Ascending aorta (tissue), 2 donors: ENCODE measurements at places on chromosomes 1 and 21.

DNA sequence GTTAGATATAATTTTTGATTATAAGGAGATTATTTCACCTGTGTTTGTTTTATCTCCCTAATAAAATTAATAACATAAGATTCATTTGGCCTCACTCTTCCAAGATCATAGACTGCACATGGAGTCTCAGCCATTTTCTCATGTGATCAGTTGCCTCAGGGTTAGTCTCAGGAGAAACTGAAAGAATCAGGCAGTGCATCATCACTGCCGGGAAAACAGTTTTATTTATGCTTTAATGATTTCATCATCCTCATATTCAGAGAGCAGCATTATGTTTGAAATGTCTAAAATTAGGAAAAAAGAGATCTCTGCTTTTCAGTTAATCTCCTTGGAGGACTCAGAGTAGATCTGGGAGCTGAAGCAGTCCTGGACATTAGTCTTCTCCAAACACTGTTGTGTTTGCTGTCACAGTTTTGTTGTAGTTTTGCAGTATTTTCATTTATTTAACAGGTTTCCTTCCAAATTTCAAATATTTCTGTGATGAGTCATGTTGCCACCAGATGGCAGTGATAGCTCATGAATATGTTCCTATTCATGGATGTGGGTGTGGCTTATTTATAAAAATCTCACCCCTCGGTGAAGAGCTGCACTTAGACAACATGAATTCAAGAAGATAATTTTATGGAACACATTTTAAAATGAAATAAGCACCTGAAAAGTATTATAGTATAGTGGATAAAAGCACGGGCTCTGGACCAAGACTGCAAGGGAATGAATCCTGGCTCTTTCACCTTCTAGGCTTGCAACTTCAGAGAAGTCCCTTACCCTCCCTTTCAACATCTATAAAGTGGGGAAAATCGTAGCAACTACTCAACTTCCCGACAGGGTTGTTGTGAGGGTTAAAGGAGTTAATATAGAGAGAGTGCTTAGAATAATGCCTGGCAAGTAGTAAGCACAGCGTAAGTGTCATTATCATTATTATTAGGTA, 31.2 kb downstream of the CHD1L start:
- DNase-seq = no peak

DNA sequence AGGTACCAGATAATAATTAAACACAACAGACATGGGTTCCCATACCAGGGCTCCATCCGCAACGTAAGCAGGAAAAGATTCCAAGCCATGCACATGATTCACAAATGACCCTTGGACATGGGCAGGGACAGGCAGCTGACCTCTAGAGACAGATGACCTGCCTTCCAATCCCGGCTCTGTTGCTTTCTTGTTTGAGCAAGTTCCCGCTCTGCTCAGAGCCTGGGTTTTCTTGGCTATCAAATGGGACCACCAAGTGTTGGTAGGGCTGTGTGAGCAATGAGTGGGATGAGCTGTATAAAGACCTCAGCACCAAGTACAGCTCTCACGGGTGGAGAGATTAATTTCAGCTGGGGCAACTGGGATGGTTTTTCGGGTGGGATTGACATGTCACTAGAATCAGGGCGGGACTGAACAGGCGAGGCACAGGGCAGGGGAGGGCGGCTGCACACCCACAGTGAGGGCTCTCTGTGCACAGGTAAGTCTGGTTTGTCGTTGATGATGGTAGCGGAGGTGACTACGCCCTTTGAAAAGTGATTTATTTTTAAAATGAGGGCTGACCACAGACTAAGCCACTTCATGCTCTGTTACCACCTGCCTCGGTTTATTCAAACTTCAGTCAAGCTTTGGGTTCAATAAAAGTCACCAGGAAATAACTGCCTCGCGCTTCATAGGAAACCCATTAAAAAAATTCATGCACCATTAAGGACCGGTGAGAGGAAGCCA, 57.5 kb upstream of the IFFO2 start:
- no peak for DNase-seq

DNA sequence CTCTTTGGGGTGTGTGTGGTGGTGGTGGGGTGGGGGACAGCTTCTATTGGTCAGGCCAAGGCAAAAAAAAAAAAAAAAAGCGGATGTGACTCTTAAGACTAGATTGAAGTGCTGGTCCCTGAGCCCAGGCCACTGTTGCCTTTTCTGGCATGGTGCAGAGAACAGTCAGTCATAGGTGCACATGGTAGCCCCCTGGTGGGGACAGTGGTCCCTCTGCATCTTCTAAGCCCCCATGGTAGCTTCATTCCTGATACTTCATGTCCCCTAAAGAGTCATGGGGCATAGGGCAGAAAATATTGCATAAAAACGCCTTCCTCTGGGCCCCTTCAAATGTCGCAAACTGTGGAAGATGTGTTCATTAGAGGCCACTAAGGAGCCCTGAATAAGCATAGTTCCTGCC, 371.8 kb downstream of the NPHP4 start:
- no peak for DNase-seq

DNA sequence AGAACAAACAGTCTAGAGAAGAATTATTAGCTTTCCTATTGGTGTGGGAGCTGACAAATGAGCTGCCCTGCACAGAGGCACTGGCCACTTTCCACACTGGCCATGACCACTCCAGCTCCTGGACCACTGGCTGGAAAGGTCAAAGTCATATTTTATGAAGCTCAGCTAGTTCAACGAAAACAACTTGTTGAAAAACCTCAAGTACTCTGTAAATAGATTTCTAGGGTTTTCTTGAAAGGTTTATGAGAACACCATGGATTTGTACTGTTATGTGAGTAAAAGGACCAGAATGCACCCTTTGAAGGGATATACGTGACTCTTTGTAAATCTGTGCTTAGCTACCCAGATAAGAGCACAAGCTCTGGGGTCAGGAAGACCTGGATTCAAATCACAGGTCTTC, 54.5 kb upstream of the FGGY start:
- DNase-seq = no peak

- no peak for DNase-seq
These were observed 4.2 kb upstream of the PADI2 start for GRCh38 chr1:17123196-17124045.

- DNase-seq = no peak
These were observed 605.8 kb downstream of the PTPRU start for GRCh38 chr1:29842130-29842529.

DNA sequence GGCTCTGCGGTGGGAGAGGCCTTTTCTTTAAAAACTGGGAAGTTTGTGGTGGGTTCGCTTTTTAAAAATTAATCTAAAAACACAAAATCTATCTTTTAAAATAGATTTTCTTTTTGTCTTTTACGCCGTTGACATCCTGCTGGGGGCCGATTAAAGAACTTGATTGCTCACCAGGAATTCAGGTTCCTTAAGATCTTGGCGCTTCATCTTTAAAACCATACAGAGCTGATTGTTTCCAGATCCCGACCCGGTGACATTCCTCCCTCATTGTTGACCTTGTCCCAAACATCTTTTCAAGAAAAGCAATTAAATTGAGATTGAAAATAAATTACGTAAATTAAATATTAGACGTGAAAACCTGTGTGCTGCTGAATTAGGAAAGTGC, 546 bp upstream of the ZNF697 start:
- DNase-seq = no peak

DNA sequence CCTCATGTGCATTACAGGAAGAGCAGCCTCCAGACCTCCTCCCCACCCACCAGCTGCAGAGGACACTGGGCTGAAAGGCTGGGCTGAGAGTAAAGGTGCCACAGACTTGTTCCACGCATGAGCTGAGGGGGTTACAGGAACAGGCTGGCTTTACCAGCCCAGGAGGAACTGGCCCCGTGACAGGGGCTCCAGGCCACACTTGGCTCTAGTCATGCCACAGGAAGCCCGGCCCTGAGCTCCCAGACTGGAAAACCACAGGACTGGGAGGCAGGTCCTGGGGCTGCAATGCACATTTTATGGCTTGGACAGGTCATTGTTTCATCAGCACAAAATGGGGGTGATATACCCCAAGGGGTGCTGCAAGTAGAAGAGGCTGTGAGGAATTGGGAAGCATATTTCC, 35.6 kb downstream of the GPA33 start:
- DNase-seq = no peak

- no peak for DNase-seq
These were observed 11.4 kb downstream of the MAGI3 start for GRCh38 chr1:113401728-113402127.

GRCh38 chr1:225654277-225654597, 1.3 kb upstream of the ENAH start:
- no peak for DNase-seq

DNA sequence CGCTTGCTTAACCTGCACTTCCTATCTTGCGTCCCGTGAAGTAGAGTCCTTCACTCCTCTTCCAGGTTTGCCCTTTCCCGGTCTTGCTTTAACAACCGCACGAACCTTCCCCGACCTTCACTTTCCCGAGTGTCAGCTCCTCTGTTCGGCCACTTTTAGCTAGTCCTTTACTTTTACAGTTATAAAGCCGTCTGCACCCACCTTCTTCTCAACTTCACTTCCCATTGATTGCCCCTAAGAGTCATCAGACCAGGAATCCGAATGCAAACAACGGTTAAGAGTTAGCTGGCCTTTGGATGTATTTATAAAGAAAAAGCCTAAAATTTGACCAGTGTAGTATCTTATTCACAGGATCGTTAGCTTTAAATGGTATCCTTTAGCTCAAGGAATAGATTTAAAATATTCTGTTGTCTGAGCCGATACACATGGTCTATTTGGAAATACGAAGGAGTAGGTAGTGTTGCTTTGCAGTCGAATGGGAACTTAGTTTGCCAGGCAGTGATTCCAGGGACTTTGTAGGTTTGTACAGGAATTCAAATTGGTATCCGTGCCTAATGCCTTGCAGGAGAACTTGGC, 1.4 kb downstream of the PPP2R5A start:
- DNase-seq = no peak

DNA sequence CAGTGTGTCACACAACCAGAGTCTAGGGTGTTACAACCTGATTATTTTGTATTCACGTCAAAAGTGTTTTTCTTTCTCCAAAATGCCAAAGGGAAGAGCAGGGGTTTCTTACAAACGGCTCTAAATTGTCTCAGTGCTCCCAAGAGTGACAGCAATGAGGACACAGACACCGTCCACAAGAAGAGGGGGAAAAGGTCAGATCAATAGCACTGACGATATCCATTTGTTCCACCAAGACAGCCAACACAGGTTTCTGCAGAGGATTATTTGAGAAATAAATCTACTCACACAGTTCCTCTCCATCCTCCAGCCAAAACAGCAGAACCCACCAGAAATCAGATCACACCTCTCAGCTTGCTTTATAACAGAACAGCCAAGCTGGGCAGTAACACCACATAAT, 193.9 kb downstream of the SEC16B start:
- DNase-seq = no peak

- DNase-seq = no peak
These were observed 18.9 kb downstream of the ITLN2 start for GRCh38 chr1:160935527-160936258.

DNA sequence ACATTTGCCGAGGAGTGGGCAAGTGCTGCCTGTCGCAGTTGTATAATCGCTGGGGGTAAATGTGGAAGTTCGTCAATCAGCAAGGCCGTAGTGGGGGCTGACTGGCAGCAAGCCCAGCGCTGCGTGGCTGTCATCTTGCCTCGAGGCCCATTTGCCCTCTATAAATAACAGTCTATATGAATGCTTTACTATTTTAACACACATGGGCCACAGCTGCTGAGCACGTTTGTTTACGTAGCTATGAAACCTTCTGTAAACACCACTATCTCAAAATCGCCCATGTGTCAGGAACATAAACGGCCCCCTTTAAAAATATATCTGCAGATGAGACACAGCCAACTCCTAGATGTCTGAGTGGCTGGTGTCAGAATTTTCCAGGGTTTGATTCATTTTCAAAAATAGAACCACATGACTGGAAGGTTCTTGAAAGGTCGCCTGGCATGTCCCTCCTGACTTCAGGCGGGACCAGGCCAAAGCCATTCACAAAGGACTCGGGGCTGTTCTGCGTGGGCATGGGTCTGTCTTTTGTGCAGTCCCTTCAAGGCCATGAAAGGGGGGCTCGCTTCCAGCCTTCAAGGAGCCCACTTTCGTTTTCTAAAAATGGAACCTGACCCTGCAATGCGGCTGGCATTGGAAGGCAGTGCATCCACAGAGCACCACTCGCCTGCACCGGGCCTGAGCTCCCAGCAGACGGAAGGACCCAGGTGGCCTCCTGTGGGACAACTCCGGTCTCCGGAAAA, 205.5 kb downstream of the KCNJ6 start:
- DNase-seq = no peak

- DNase-seq = no peak
These were observed 43.8 kb downstream of the HIVEP3 start for GRCh38 chr1:41874903-41875411.

DNA sequence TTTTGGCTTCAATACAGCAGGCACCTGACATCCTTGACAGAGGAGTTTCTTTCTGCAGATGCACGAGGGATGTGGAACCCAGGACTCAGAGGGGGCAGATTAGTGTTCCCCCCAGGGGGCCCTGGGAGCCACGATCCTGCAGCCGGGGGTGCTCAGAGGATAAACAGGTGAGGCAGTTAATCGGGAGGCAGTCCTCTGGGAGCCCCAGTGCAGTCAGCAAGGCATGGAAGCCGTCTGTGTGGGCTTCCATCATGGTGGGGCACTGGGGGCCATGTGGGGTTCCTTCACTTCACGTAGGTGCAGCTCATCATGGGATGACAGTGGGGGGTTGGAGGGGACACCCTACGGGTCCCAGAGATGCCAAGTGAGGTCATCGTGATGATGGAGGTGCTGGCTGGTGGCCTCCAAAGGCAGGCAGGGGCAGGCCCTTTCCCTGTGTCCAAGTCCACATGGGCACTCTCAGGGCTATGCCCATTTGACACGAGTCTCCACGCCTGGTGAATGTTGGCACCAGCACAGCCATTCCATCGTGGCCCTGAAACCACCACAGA, 59.3 kb upstream of the ABCG1 start:
- DNase-seq = peak; percentile 56

- DNase-seq = no peak
These were observed 45.5 kb upstream of the KCNJ15 start for GRCh38 chr21:38211321-38211720.
